ENCODE measurements at places on chromosomes 12 and 14.

DNA sequence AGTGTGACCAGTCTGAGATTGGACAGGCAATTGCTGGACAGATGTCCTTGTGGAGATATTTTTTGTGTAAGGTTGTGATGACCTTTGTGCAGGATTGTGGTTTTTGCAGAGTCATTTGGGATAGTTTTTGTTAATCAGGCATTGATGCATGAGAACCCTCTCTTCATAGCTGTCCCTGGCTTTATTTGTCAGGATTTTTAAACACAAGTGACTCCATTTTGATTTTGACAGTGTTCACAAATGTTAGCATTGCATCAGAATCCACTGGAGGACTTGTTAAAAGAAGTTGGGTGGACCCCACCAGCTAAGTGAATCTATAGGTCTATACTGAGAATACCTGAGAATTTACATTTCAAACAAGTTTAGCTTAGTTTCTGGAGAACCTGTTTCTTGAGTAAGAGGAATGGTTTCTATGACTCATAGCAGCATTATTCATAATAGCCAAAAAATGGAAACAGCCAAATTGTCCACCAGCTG lies 11.8 kb downstream of the FNTB start:
- no peak for DNase-seq

DNA sequence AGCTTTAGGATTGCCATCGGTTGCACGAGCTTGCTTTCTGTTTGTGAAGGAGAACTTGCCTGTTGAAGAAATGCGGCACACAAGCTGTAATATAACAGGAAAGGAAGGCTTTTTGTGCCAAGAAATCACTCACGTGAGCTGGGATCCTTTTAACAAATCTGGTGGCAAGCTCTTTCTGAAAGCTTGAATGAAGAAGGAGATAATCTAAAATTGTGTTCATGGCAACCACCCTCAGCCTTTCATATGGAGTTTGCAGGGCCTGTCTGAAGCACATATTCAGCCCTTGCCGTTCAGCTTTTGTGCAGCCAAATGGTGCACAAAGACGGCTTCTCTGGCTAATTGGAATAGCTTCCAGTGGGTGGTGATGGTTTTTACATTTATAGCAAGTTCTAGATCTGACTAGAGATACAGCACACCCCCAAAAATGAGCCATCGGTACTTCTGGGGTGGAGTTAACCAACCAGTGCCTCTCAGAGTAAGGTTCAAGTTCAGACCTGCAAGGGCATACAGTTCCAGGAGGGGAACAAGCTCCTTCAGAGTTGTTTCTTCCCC lies 107.4 kb downstream of the AEBP2 start:
- DNase-seq: no peak

GRCh38 chr14:58866391-58866790 lies 228.6 kb downstream of the DACT1 start:
- DNase-seq: no peak

- DNase-seq: no peak
Observed at GRCh38 chr14:103398427-103399195, 13.4 kb downstream of the MARK3 start.

GRCh38 chr12:6199531-6200255 lies 507 bp upstream of the CD9 start:
- no peak for DNase-seq

GRCh38 chr14:105312973-105313372 lies 1.6 kb upstream of the PACS2 start:
- no peak for DNase-seq

GRCh38 chr12:13981990-13982389 lies 588 bp upstream of the GRIN2B start:
- no peak for DNase-seq

DNA sequence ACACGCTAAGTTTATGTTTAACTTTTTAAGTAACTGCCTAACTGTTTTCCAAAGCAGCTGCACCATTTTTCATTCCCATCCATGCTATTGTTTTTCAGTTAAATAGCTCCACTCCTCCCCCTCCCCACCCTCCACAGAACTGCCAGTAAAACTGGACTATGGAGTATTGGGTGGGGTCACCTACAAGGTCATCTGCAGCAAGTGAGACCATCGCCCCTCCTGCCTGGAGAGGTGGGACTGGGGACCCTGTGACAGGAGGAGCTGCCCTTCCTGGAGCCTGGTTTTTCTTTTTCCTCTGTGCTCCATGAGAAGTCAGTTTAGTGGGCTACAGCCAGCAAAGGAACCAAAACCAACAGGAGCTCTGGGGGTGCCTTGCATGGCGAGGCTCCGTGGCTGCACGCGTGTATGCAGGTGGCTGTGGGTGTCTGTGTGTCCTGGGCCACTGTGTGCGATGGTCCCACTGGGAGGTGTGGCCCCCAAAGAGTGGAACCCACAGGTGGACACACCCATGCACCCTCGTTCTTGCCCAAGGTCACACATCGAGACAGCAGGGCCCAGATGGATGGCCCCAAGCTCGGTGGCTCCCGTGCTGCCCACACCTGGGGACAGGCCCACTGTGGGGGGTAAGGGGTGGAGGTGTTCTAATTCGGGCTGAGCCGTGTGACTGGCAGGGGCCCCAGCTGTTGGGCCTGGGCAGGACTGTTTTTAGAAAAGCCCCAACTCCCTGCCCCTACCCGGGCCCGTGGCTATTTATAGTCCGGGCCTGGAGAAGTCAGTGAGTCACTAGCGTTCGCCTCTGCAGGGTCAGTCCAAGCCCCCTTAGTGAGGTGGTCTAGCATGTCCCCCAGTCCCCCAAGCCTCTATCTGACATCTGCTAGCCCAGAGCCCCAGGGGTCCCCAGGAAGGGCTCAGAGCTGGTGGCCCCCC lies 2.3 kb upstream of the ADSS1 start:
- no peak for DNase-seq

GRCh38 chr12:6684609-6685008 lies 4.6 kb downstream of the ZNF384 start:
- DNase-seq: no peak

GRCh38 chr12:64332296-64332695 lies 58.3 kb downstream of the C12orf56 start:
- no peak for DNase-seq

DNA sequence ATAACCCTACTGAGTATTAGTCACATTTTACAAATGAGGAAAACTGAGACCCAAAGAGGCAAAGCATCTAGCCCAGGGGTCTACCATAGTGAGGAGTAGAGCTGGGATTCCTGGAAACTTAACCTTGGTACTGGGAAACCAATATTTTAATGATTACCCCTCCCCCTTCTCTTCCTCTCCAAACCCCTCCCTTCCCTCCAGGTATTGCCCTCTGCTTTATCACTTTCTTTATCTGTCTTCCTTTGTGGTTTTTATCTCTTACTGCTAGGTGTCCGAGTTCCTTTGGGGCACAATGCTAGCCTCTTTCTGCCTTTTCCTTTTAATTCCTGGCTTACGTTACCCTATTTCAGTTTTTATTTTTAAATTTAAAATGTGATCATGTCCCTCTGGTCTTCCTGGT lies 2.8 kb downstream of the GABARAPL1 start:
- no peak for DNase-seq

GRCh38 chr14:95483309-95484165 lies 32.9 kb downstream of the SYNE3 start:
- peak; percentile 96 for DNase-seq

DNA sequence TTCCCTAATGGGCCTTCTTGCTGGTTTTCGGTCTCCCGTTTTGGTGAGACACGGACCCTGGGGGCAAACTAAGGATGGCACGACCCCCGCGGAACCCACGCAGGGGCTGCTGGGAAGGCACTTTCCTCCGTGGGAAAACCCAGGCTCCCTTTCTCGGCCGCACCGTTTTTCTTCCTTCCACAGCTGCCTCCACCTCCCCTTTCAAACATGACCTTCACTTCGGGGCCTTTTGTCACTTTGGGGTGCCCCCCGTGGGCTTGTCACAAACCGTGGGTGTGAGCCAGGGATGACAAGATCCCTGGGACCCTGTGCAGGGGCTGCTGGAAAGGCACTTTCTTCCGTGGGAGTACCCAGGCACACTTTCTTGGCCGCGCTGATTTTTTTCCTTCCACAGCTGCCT lies 268.7 kb downstream of the ALG10 start:
- no peak for DNase-seq

DNA sequence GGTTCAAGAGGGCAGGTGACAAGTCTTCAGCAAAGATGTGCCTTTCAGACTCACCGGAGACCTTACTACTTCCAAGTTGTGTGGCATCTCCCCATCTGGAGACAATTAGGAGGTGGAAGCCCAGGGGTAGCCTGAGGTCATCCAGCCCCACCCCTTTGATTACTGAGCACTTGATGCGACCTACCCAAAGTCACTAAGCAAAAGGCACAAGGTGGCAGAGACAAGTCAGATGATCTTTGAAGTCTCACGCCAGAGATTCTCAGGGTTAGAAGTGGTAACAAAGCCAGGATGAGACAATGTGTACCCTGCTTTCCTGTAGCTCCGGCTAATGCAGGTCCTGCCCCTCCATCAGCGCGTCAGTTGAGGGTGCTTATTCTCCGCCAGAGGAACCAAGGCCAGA lies 1.4 kb upstream of the FOXN3 start:
- DNase-seq: no peak

- DNase-seq: peak; percentile 25
Observed at GRCh38 chr12:117968826-117969659, at the start of gene KSR2. KSR2 (minus strand) TSS chr12:117968990; CDS start chr12:117968255, 735 bp downstream.

- DNase-seq: no peak
Observed at GRCh38 chr12:68739891-68740290, 6.1 kb upstream of the SLC35E3 start.

GRCh38 chr12:52680363-52680762 lies at the start of gene KRT1:
KRT1 (minus strand) TSS chr12:52680407; CDS start chr12:52680348, 59 bp downstream.
- no peak for DNase-seq

DNA sequence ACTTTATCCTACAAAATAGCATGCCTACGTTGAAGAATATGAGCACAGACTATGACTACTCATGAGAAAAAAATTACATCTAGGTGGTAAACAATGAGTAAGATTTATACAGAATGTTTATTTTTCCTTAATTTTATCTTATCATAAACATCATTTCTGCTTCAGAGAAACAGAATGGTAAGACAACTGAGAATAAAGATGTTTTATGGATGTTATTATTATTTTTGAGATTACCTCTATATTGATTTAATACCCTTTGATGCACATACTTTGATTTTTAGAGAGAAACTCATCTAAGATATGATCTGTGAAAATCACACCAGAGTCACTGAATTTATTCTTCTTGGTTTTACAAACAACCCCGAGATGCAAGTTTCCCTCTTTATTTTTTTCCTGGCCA lies at the start of gene OR10A7:
Gene OR10A7 (plus strand): TSS at position 301 of the 400 bp plus-strand sequence. CDS start 0 bp downstream, at position 301.
- DNase-seq: no peak

GRCh38 chr12:40999210-40999609 lies 188.9 kb upstream of the PDZRN4 start:
- DNase-seq: no peak

- no peak for DNase-seq
Observed at GRCh38 chr12:65613692-65614091, 210.6 kb upstream of the HMGA2 start.

DNA sequence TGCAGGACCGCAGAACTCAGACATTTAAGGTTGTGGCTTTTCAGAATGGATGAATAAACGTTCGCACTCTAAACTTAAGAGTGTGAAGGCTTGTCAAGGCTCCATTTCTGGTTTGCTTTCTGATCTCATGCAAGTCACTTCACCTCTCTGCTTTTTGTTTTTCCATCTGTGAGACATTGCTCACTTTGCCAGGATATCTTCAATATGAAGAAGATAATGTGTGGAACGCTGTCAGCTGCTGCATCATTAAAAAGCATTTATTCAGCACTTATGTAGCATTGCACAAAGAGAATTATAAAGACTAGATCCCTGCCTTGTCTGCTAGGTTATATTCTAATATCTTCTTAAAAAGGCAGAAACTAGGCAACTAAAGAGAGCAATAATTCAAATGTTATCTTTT lies 172.2 kb downstream of the CACNA1C start:
- DNase-seq: no peak

GRCh38 chr12:97756066-97756666 lies 293.6 kb downstream of the RMST start:
- no peak for DNase-seq
